ENCODE measurements at places on chromosomes 7 and 10.

GRCh38 chr10:24669285-24669852 is 54.3 kb downstream of the ARHGAP21 start:
- no peak for DNase-seq

DNA sequence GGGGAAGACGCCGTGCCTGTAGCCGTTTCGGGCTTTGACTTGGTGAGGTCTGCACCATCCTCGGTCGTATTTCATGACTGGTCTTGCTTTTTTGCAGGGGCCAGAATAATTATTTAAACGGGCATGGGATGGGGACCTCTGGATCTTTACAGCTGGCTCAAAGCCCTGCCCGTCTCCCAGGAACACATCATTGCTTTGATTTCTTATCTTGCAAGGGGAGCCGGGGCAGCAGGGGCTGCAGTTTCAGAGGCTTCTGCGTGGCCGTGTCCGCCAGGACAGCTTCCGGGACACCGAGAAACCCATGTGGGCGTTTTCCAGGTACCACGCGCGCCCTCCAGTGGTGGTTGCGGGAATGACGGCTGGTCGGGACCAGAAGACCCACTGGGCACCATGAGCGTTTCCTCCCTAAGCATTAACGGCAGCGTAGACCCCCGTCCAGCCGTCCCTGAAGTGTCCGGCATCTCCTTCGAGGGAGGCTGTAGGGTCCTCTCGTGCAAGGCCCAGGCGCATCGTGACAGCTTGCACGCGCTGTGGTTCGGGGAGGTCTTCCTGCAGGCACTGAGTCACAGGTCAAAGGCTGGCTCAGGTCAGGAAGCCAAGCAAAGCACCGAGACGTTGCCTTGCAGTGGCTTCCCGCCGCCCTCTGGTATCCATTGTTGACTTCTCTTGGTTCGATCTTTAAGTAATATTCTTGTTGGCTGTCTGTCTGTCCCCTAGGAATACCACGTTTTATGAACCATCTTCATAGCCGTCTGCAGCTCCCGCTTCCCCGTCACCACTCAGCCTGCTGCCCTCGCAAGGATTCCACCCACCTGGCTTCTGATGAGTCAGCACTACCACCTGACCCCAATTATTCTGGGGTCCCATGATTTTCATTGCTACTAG is 16.2 kb upstream of the ZFAND2A start:
- peak; percentile 58 for DNase-seq

GRCh38 chr10:56135828-56136227 is 225.2 kb downstream of the ZWINT start:
- DNase-seq: no peak

GRCh38 chr10:29669149-29669548 is 34.4 kb upstream of the SVIL start:
- DNase-seq: no peak

DNA sequence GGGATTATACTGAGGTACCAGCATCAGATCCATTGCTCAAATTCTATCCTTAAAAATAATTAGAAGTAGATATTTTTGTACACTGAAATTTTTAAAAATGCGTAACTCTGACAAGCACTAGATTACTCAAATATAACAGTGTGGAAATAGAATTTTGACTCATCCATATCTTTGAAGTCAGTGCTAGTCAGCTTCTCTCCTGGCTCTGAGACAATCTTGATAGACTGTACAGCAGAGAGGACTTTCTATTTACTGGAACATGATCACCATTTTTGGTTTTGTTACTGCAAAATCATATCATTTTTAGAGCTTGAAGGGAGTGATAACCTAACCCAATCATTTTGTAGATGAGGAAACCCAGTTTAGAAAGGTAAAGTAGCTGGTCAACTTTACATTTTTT is 195.0 kb downstream of the MTERF1 start:
- DNase-seq: no peak

DNA sequence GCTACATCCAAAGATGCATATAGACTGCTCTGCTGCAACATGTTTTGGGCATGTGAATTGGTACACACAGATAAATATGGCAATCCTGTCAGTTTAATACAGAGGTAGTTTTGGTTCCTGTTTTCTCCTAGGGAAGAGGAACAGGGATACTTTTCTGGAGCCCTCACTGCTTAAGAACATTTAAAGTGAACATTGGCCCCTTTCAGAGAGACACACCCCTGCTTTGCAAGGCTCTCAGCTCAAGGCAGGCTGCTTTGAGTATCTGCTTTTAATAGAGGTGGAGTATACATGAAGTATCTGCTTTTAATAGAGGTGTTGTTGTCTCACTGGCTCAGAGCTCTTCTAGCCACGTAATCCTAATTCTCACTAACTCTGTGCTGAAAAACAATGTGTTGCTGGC is 38.9 kb downstream of the CYP51A1 start:
- DNase-seq: no peak

DNA sequence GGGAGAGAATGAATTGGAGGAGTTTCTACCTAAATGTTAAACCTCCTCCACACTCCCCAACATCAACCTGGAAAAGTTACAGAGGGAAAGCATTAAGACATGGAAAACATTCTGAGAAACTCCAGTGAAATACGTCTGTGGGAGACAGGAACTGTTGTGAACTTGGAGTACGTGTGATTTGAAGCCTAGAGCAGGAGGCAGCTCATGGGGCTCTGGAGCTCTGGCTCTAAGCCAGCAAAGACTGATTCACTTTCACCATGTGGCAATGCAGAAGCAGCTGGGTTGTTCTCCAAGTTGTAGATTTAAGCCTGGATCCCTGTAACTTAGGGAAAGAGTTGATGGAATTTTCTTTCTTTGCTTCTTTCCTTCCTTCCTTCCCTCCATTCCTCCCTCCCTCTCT is 503.2 kb downstream of the NRG3 start:
- no peak for DNase-seq

GRCh38 chr10:60235001-60235400 is 154.7 kb downstream of the ANK3 start:
- no peak for DNase-seq

DNA sequence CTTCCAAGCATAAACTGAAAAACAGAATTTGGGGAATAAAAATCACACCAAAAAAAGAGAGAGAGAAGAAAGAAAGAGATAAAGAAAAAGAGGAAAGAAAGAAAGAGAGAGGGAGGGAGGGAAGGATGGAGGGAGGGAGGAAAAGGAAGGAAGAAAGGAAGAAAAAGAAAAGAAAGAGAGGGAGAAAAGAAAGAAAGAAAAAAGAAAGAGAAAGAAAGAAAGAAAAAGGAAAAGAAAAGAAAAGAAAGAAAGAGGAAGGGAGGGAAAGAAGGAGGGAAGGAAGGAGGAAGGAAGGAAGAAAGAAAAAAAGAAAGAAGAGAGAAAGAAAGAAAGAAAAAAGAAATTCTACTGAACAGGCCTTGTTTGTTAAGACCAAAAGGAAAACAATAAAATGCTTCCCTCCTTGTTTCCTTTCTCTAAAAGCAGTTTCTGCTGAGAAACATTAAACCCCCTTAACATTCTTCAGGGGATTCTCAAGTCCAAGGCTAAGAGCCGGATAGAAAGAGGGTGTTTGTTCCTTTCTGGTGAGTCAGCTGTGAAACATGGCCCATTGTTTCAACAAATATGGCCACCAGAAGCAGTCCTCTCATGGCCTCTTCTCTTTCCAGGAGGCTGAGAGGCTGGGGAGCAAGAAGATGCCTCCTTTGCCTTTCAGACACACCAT is 46.9 kb upstream of the GPAM start:
- DNase-seq: no peak
